NCI-H1930 (cell line): ENCODE measurements at places on chromosomes 1 and 21.

DNA sequence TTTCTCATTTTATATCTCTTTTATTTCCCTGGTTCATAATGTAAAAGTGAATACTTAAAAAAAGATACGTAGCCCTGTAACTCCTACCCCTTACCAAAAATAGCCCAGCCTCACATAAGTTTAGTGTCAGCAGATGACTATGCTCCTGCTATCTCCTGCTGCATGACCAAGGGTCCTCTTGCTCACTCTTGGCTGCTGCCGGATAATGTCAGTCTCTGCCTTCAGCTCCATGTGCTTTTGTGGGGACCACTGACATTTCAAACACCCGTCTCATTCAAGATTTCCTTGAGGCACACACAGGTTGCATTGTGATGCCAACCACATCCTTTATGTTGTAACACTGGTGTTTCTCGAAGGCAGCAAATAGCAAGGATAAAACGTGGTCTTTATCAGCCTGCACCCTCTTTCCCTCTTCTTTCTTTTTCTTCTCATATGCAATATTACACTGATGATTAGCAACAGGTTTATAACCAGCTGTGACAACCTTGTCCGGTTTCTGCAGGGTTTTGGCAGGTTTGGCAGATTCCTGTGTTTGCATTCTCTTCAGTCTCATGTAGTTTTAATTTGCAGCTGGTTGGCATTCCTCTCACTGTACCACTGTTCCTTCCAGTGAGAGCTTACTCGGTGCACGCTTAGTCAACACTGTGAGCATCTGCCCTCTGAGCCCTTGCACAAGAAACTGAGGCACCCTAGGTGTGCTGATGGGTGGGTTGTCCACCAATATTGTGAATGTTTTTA is 62.2 kb downstream of the ZNF684 start:
- DNase-seq = no peak

DNA sequence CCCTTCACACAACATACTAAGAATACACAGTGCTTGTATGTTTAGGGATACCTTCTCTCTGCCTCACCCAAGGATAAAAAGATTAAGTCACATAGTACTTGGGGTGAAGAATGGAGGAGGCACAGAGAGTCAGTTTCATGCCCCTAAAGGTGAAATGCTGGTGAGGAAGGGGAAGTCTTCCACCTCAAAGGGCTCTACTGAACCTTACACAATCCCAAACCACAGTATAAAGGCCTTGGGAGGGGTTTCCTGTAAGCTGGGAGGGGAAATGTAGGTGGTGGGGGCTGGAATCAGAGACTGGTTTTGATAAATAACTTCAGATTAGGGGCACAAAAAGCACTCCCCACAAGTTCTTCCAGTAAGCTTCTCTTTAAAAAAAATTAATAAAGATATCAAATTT is 3.5 kb downstream of the MINDY1 start:
- DNase-seq = no peak

- DNase-seq = peak; percentile 9
These were observed 20.6 kb downstream of the MTHFR start for GRCh38 chr1:11784993-11785769.

DNA sequence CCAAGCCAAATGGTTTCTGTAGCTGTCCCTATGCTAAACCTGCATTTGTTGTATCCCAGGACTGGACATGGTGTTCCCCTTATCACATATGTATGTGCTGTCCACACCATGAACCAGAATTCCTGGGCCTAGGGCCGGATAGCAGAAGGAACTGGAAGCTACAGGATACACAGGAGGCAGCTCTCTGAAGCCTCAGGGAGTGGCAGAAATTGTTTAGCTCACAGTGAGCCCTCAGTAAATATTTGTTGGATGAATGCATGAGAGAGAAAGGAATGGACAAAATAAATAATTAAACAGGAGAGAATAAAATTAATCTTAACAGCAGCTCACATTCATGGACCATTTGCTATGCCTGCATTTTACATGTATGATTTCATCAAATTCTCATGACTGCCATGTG is 2.1 kb downstream of the NIPAL3 start:
- DNase-seq = no peak

DNA sequence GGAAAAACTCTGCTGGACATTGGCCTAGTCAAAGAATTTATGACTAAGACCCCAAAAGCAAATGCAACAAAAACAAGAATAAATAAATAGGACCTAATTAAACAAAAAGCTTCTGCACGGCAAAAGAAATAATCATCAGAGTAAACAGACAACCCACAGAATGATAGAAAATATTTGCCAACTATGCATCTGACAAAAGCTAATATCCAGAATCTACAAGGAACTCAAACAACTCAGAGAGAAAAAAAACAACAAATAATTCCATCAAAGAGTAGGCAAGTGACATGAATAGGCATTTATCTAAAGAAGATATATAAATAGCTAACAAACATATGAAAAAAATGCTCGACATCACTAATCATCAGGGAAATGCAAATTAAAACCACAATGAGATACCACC is 91.2 kb upstream of the PALMD start:
- no peak for DNase-seq

DNA sequence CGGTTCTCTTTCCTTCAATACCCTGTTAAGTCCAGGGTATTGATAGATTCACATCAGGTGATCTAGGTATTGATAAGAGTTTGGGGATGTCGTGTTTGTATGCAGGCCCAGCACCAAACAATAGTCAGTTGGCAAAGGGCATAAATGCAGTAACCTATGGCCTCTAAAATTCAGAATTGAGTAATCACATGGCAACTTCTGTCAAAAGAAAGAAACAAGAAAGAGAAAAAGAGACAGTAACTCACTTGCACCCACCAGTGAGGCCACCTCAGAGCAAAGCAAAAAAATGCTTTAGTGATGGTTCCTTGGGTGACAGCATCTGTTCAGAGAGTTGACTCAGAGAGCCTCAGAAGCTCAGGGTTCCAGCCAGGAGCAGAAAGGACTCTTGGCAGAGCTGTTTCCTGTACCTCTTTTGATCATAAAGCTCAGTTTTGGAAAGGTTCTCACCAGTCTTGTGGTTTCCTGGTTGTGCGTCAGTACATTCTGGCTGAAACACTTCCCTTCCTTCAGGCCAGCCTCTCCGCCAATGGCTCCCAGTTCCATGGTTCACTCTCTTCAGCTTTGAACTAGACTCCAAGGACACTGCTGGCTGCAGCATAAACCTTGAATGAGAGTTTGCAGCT is 70.1 kb upstream of the GORAB start:
- DNase-seq = no peak

DNA sequence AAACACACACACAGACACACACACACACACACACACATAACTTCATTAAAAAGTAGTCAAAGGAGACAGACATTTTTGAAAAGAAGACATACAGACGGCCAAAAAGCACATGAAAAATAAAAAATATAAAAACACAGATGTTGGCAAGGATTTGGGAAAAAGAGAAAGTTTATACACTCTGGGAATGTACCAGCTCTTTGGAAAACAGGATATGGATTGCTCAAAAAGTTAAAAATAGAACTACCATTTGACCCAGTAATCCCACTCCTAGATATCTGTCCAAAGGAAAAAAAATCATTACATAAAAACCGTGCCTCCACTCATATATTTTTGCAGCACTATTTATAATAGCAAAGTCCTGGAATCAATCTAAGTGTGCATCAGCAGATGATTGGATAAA is 128.4 kb upstream of the C21orf91 start:
- no peak for DNase-seq

GRCh38 chr1:111225717-111226400 is 1.7 kb upstream of the CHI3L2 start:
- DNase-seq = no peak

DNA sequence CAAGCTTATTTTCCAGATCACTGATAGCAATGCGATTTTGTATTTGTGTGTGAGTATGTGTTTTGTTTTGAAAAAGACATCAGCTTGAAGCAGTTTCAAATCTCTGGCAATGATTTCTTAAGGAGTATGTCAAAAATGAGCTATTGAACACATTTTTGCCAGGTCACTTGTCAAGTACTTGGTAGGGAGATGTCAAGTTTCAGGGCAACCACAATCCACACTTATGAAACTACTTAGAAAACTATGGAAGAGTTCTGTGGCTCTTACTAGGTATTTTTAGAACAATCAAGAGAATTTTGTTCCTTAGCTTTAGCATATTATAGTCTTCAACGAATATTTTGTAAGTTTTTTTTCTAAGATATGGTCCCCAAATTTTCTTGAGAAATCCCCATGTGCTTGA is 318.8 kb upstream of the ZRANB2 start:
- DNase-seq = no peak

DNA sequence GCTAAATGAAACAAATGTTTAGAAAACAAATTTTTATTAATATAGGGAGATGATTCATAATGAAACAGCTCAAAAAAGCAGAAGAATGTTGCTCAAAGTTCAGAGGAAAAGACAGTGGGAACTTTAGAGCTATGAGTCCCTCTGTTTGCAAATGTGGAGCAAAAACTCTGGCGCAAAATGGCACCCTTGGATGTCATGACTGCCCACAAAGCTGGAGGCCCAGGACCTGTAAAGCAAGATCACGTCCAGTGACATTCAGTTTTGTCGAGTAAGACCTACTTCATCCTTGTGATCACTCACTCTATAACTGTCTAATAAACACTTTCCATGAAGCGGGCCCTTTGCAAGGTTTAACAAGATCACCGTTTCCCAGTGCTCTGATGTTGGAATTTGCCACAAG is 9.1 kb upstream of the EXO1 start:
- no peak for DNase-seq

DNA sequence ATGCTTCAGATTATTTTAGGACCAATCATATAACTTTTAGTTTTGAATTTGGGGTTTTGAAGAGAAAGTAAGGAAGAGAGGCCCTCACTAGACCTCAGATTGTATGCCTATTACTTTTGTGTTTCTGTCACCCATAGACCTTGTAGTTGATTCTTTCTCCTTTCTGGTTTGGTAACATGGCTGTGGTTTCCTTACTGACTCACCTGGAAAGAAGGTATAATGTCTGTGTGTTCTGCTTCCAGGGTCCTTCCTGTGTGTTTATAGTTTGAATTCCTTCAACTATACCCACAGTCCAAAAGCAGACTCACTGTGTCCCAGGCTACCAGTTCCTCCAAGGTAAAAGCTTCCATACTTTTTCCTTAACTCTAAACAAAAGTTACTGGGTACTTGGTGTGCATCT is 8.1 kb downstream of the SLC44A3 start:
- no peak for DNase-seq

DNA sequence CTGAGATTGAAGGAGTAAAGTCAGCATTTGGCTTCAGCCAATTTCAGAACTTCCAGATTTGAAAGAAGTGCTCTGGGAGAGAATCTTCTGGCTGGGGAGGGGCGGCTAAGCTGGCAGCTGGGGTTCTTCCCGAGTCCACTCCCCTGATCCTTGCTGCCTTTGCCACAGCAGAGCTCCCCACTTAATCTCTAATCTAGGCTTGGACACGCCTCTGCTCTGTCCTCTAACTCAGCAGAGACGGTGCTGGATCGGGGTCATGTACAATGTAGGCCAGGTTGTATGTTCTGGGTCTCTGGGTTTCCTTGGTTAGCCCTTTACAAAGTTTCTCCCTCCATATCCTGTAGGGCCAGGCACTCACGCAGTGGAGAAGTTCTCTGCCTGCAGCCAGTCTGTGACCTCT is 10.1 kb upstream of the GSTM3 start:
- DNase-seq = no peak

DNA sequence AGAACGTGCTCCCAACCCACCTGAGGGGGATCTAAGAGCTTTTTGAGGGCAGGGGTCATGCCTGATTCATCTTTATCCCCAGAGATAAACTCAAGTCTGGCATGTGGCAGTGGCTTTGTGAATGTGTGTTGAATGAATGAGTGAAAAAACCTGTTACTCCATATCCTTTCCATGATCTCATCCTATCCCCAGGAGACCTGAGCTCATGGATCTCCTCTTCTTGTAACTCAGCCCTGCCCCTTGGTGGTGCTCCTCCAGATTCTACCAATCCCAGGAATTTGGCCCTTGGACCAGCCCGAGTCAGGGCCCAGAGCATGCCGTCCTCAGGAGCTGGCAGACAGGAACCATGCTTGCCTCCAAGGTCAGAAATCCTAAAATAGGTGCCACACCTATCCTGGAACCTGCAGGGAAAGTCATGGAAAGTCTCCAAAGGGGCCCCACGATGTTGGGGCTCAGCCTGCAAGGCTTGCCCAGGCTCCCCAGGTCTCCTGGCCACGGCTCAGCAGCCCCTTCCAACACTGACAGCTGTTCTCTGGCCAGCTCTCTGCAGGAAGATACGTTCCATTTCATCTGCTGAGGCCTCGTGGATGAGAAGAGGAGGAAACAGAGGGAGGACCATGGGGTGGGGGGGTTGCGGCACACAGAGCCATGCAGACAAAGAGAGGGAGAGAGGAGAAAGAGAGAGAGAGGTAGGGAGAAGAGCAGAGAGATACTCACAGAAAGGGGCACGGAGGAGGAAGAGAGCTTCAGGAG is 214.6 kb downstream of the TRABD2B start:
- no peak for DNase-seq

GRCh38 chr1:184210862-184211261 is 159.3 kb downstream of the TSEN15 start:
- no peak for DNase-seq

GRCh38 chr1:7988576-7988975 is 27.1 kb downstream of the PARK7 start:
- no peak for DNase-seq

DNA sequence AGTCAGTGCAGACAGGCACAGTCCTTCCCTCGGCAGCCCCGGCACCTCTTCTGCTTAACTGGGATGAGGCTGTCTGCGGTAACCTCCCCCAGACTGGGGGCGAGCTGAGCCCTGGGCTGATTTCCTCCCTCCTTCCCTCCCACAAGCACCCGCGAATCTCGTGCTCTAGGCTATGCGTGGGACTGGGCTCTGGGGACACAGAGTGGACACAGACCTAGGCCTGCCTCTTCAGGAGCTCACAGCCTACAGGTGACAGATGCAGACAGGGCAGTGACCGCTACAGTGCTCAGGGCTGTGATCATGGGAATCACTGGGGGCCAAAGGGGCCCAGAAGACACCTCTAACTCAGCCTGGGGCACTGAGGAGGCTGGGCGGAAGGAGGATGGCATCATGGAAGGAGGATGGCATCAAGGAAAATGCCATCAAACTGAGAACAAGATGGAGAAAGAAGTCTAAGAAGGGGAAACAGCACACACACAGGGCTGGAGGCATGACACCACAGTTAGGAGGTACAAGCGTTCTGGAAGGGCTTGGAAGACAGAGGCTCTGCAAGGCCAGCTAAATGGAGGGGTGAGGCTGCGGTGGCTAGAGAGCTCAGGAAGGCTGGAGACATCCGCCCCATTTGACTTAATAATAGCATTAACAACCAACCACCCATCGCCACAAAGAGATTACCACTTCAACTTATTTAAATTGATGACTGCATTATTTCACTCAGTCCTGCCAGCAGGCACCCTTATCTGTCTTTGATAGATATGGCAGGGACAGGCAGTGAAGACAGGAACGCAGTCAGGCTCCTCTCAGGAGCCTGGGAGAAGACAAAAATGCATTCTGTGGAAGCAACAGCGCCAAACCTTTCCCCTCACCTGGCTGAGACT is 4.2 kb downstream of the TTC39A start:
- no peak for DNase-seq

DNA sequence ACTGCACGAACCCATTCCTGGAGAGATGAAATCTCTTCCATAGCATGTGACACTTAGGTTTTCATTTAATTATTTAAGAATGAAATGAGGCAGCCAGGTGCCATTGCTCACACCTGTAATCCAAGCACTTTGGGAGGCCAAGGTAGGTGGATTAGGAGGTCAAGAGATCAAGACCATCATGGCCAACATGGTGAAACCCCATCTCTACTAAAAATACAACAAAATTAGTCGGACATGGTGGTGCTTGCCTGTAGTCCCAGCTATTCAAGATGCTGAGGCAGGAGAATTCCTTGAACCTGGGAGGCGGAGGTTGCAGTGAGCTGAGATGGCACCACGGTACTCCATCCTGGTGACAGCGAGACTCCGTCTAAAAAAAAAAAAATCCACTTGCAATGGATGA is 17.8 kb downstream of the L1TD1 start:
- no peak for DNase-seq
